ENCODE measurements at places on chromosomes 4 and X. TPM values are rescaled to one million over a fixed set of nuclear protein-coding genes. Genes with fewer than 3 reads are reported as not detected.

- no peak for DNase-seq
Measured at GRCh38 chr4:143253166-143253565, 68.4 kb downstream of the USP38 start.

GRCh38 chr4:9894644-9895332 lies 113.4 kb downstream of the DRD5 start:
- no peak for DNase-seq

DNA sequence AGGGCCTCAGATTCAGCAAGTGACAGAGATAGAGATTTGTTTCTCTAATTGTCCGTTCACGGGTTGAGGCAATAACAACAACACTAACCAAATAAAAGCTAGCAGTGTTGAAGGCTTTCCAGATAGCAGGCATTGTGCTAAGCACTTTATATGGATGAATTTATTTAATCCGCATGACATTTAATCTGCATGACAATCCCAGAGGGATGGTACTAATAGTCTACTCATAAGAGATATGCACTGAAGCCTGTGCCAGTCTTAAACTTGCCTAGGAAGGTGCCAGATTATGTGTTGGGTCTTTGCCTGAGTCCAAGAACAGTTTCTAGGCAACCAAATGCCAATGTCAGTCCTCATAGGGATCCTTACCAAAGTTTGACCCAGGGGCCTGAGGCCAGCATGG lies 37.7 kb upstream of the FAT1 start:
- DNase-seq: no peak

GRCh38 chr4:151700566-151701316 lies 60.1 kb downstream of the GATB start:
- no peak for DNase-seq

- DNase-seq: no peak
Measured at GRCh38 chr4:63105839-63106238, 1303.4 kb downstream of the TECRL start.

YIPF6 gene
- polyA plus RNA-seq: 45.5 TPM

FRMPD3 gene
- 0.49 TPM for polyA plus RNA-seq

Data from left renal pelvis (tissue), 4 donors.